ENCODE measurements at places on chromosomes 2 and 18.

GRCh38 chr2:56009758-56010458 is 86.3 kb upstream of the EFEMP1 start:
- DNase-seq = no peak

DNA sequence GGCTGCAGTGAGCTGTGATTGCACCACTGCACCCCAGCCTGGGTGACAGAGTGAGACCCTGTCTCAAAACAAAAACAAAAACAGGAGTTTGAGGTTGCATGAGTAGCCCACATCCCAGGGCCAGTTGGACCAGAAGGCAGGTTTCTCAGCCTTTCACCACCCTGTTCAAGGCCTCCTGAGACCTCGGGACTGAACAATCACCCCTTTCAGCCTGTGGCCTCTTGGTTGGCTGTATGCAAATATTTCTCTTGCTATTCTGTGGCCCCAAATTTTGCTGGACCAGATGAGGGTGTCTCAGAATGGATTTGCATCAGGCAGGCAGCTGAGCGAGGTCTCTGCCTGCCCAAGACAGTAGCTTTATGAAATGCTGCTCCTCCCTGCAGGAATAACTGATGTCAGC is 56.9 kb downstream of the DPYSL5 start:
- DNase-seq = no peak

GRCh38 chr18:24272229-24272525 is 125.4 kb downstream of the OSBPL1A start:
- no peak for DNase-seq

GRCh38 chr18:78889250-78889649 is 90.4 kb upstream of the SALL3 start:
- DNase-seq = no peak

DNA sequence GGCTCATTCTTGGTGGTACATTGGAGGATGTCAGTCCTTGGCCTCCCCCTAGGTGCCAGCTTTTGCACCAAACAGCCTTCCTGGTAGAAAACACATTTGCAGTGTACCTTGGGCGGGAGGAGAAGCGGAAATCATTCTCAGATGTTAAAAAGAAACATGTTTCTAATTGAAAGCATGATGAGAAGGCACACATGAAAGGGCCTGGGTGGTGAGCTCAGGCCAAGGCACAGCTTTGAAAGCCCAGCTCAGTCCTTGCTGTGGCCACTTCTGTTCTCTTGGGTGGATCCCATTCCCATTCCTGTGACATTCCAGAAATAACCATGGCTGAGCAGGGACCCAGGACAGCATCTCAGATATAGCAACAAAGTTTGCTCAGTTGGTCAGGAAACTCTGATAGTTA is 71.5 kb downstream of the LTBP1 start:
- DNase-seq = no peak

GRCh38 chr2:200050921-200051610 is 95.7 kb downstream of the MAIP1 start:
- no peak for DNase-seq

- DNase-seq = no peak
Measured at GRCh38 chr2:200042944-200043343, 87.6 kb downstream of the MAIP1 start.

DNA sequence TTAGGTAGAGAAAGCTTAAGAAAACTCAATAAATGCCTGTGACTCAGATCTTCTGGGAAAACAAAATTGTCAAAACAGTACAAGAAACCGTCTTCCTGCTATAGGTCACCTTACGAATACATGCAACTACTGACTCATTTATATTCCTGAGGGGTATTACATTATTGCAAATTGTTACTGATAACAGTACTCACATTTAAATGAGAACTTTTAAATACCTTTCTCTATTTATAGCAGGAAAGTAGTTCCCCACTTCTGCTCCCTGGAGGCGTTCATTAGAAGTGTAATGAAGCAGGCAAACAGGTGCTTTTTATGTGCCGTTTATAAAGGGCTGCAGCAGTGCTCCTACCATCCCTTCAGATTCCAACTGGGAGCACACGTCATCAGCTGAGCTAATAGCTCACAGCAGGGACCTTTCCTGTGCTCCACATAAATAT is 65.1 kb upstream of the RPRM start:
- DNase-seq = no peak

DNA sequence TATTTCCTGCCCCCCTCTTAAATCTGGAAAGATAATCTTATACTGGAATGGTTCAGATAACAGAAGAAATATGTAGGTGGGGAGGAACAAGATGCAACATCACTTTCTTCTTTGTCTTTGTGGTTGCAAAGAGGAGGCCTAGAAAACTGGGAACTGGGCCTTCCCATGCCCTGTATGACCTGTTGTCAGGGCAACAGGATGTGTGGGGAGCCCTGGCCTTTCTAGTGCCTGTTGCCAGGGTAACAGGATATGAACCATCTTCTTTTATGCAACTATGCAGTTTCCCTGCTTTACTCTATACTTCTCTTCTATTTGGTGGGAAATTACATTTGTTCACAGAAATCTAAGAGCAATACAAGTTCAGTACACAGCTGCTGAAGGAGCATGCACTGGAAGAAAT is 79.8 kb upstream of the PDE1A start:
- no peak for DNase-seq

DNA sequence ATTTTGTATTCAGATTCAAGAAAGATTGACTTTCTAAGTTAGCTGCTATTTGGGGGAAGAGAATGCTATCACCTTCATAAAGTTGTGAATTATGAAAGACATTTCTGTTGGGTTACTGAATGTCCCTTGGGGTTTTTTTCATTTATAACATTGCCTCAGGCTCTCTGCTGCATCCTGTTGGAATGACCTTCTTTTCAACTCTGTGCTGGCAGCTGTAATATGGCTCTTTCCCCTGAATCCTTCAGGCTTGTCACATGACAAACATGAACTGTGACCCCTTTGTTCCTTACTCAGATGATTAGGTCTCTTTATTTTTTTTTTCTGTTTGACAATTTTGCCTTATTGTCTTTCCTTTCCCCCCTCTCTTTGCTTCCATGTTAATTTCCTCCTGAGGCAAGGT is 159.8 kb downstream of the TAF4B start:
- no peak for DNase-seq

DNA sequence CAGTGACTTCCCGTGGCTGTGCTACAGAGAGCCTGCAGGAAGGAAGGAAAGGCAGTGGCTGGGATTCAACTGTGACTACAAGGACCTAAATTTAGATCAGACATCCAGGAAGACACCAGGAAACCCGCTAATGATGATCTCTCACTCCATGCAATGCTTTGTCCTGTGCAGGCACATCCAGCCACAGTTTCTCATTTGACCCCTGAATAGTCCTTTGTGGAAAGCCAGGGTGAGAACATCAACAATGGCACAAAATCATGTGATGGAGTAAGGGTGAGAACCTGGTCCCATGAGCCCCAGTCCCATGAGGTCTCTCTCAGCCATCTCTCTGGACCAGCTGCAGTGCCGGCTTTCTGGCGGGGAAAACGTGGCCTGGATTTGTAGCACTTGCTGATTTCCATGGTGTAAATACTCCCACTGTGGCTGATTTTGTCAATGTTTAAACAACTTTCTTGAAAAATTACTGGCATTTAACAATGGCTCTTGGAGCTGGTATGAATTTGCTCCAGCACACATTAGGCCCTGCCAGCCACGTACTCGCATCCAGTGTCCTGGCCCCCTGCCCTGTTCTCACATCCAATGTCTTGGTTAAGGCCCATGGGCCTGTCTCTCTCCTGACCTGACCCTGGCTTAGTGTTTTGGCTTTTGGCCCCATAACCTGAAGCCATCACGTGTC is 159.0 kb upstream of the HAAO start:
- DNase-seq = no peak

GRCh38 chr18:45596036-45596435 is 19.2 kb upstream of the SLC14A2 start:
- DNase-seq = no peak

DNA sequence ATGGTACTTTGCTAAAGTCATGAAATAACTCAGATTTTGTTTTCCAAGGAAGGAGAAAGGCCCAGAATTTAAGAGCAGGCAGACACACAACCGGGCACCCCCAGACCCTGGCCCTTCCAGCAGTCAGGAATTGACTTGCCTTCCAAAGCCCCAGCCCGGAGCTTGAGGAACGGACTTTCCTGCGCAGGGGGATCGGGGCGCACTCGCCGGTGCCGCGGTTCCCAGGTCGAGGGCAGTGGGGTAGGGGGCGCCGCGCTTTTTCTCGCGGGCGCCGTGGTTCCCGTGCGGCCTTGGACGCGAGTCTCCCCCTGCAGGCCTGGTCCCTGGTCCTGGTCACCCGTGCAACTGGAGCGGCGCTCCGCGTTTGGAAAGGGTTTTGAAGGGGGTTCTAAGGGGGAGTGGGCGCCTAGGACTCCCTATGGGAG is 1.2 kb downstream of the ZNF236 start:
- DNase-seq = no peak

- DNase-seq = no peak
Measured at GRCh38 chr2:28362991-28363521, 29.6 kb upstream of the FOSL2 start.

- no peak for DNase-seq
Measured at GRCh38 chr2:173962583-173963110, 2.5 kb downstream of the SP3 start.

DNA sequence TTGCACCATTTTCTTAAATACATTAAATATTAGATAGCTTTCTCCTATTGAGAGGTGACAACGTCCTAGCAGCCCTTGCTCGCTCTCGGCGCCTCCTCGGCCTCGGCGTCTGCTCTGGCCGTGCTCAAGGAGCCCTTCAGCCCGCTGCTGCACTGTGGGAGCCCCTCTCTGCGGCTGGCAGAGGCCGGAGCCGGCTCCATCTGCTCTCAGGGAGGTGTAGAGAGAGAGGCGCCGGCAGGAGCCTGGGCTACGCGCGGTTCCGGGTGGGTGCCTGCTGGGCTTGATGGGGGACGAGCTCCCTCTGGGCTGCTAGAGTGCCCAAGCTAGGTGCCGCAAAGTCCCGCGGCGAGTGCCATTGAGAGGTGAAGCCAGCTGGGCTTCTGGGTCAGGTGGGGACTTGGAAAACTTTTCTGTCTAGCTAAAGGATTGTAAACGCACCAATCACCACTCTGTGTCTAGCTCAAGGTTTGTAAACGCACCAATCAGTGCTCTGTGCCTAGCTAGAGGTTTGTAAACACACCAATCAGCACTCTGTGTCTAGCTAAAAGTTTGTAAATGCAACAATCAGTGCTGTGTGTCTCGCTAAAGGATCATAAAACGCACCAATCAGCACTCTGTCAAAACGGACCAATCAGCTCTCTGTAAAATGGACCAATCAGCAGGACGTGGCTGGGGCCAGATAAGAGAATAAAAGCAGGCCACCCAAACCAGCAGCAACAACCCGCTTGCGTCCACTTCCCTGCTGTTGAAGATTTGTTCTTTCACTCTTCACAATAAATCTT is 3.1 kb downstream of the RPRD1A start:
- DNase-seq = no peak

DNA sequence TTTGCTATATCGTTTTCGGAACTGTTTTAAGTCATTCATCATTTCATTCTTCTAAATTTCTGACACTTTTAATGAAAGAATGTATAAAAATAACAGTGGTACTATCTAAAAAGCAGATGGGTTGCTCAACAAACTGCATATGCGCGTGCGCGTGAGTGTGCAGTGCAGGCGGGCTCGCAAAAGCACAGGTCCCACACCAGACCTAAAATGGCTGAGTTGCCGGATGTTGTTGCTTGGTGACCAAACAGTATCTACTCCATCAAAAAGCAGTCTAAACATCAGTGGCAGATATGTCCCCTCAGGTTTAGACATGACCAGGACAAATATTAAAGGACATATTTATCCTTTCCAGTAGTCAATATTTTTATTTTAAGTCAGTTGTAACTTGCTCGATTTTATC is 5.1 kb downstream of the NOL4 start:
- no peak for DNase-seq

GRCh38 chr2:56239437-56239836 is 55.6 kb downstream of the CCDC85A start:
- DNase-seq = no peak

GRCh38 chr2:217943446-217944321 is 59.1 kb downstream of the TNS1 start:
- peak; percentile 44 for DNase-seq

GRCh38 chr2:134846213-134846612 is 7.8 kb downstream of the ACMSD start:
- DNase-seq = no peak

- peak; percentile 53 for DNase-seq
Measured at GRCh38 chr2:97011977-97012569, 25.7 kb upstream of the FAM178B start.

- no peak for DNase-seq
Measured at GRCh38 chr2:24362253-24362652, 1.9 kb upstream of the ITSN2 start.

GRCh38 chr2:26692897-26693849 is 651 bp downstream of the KCNK3 start:
- no peak for DNase-seq

DNA sequence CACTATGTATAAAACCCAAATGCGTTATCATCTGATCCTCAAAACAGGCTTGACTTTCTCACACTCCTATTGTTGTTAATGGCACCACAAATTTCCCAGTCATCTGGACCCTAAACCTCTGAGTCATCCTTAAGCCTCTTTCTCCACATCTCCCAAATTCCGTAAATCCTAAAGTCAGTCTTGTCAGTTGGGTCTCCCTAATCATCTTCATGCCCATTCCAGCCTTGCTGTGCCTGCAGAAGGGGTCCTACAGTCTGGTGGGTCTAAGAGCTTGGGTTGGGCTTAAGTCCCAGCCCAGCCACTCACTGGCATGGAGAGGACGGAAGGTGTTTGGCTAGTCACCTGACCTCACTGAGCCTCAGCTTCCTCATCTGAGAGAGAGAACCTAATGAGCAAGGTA is 265.1 kb upstream of the SIX3 start:
- no peak for DNase-seq

Measured in CD4-positive, CD25-positive, alpha-beta regulatory T cell (primary cell).